Memory B cell (primary cell): ENCODE measurements at places on chromosomes 7 and 10.
A peak's percentile ranks its signal among the peaks of the same experiment; 100 is the strongest.

DNA sequence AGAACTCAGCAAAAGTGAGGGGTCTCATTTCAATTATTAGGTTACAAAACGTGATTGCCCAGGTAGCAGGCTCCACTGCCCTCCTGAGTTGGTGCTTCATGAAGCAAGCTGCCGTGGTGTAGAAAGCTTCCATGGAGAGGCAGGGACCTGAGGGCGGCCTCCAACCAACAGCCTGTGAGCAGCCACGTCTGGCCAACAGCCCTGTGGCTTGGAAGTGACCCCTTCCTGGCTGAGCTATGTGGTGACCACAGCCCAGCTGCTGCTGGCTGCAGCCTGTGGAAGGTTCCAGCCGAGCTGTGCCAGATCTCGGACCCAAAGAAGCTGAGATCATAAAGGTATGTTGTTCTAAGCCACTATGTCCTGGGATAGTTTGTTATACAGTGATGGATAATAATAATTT, 122.5 kb upstream of the KLF6 start:
- DNase-seq = no peak

DNA sequence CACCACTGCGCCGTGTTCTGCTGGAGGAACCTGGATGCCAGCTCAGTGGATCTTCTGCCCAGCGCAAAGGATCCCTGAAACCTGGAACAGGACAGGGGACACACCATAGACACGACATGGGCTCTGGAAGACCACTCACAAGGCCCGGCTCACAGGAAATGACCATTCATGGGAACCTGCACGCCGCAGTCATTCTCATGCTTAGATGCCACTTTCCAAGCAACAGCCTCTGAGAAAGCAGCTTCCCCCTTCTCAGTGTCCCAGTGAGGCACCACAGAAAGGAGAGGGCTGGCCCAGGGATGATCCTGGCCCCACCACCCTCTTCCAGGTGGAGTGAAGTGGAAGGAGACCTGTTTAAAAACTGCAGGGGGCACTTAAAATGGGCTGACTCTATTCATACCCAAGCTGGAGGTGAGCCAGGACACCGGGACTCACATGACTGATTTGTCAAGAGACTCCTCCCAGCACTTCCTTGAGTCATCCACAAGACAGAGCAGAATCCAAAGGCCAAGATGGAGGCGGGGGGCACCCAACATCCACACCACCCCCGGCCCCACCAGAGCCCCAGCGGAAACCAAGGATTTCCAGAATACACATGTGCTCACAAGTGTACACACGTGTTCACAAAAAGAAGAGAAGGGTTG, 11.2 kb downstream of the CTBP2 start:
- DNase-seq = no peak

DNA sequence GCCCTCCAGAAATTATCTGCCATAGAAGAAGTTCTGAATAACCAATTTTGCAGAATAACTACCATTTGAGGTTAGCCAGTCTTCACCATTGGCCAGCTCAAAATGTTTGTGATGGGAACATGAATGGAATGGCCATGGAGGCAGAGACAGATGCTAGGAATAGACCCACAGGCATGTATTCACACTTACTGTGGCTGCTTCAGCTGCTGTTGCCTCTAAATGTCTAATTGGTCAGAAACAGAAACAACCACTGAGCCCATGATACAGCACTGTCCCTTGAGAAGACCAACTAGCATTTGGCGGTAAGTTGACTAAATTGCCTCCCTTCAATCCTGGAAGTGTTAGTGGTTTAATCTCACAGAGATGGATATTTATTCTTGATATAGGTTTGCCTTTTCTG, 38.6 kb upstream of the TAS2R16 start:
- DNase-seq = no peak

GRCh38 chr7:110947408-110947807, 143.5 kb upstream of the LRRN3 start:
- no peak for DNase-seq

DNA sequence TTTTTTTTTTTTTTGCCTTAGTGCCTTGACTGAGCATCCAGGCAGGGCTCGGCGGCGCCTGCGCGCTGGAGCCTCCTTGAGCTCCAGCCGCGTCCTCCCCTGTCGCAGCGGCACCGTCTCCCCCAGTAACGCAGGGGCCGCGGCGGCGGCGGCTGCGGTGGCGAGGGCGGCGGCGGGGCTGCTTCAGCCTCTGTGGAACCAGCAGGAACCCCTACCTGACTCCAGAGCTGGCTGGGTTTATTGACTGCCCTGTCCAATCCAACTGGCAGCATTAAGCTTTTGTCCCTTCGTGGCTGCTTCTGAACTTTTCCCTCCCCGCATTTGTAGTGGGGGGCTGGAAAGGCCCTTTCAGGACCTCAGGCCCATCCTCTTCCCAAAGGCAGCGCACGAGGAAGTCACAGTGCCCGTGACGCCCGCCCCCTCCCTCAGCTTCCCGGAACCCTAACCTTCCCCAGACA, at the start of gene GPR85:
Gene GPR85 (minus strand): TSS at position 397 of the 458 bp plus-strand sequence. CDS start 2,106 bp downstream, outside the sequence.
- peak; percentile 23 for DNase-seq

DNA sequence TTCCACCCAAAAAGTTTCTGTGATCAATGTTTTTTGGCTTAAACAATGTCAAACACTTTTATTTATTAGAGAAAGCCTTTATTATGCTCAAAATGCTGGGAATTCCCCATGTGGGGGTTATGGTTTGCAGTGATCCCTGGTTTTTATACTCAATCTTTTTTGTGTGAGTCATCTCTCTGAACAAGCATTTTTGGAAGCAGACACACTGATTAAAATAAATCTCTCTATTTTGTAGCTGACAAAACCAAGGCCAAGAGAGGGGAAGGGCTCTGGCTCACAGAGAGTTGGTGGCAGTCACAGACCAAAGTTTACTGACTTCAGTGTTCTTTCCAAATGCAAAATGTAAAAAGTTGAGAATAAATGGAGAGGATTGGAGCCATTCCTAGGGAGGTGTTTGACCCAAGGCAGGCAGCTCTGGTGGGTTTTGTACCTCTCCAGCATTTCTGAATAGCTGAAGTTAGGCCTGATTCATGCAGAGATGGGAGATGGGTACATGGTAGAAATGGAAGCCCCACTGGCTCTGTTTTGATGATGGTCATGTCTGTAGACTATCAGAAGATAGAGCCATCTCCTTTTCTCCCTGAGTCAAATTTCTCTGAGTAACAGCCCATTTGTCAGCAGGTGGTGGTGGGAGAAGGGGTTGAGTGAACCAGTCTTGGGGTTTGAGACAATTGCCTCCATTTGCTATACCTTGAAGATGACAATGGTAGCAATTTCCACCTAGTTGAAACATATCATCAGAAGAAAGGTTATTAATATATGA, 45.4 kb upstream of the NAMPT start:
- DNase-seq = no peak

- no peak for DNase-seq
Measured at GRCh38 chr10:97049670-97050069, 136.1 kb downstream of the SLIT1 start.

GRCh38 chr10:35505241-35505873, 99.8 kb upstream of the GJD4 start:
- no peak for DNase-seq

DNA sequence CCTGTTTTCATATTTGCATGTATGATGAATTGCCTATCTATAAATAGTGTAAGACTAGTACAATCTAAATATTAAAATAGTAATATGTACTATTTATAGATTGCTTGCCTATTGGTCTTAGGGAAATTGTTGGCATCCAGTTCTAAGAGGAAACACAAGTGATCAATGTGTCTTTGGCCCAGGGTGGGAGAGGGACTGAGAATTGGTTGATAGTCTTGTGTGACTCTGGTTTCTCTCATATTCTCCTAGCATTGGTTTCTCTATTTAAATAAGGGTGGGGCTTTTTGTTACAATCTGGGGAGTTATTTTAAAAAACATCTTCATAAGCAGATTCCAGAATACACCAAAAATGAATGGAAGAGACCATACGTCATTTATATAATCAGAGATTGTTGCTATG, 250.1 kb downstream of the EXOC4 start:
- DNase-seq = no peak

DNA sequence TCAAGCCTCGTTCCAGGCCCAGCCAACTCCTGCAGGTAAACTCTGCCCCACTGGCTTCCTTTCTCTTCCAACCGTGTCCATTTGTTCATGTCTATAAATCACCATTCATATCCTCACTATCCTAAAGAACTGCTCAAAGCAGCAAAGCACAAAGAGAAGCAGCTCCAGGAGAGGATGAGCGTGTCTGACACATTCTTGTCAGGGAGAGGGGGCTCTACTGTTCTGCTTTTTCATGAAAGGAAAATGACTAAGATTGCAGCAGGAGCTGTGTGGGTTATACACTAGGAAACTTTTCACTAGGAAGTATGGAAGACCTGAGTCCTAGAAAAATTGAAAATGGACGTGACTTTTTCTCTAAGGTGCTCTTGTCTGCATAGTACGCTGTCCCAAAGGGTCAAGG, 16.7 kb downstream of the AGFG2 start:
- no peak for DNase-seq

- DNase-seq = no peak
Measured at GRCh38 chr7:42932811-42933591, 825 bp downstream of the MRPL32 start.
